ENCODE measurements at places on chromosomes 2 and 18.

- DNase-seq = no peak
These were observed 170.1 kb upstream of the PGAP1 start for GRCh38 chr2:197096649-197097048.

- DNase-seq = no peak
These were observed 67.3 kb downstream of the SMIM21 start for GRCh38 chr18:75360215-75360614.

- no peak for DNase-seq
These were observed 9.9 kb downstream of the TMBIM1 start for GRCh38 chr2:218282173-218282991.

DNA sequence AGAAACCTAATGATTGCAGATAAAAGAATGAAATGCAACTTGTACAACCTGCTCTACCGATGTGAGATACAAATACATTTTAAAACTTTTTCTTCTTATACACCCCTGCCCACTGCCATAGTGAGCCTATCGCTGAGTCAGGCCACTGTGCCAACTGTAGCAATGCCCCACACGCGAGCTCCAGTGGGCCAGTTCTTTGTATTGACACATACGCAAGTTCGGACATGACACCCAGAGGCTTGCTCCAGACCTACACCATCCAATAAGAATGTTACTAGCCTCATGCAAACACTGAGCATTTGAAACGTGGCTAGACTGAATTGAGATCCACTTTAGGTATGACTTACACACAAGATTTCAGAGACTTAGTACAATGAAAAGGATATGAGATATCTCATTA lies 340.1 kb downstream of the ARHGAP15 start:
- DNase-seq = no peak

DNA sequence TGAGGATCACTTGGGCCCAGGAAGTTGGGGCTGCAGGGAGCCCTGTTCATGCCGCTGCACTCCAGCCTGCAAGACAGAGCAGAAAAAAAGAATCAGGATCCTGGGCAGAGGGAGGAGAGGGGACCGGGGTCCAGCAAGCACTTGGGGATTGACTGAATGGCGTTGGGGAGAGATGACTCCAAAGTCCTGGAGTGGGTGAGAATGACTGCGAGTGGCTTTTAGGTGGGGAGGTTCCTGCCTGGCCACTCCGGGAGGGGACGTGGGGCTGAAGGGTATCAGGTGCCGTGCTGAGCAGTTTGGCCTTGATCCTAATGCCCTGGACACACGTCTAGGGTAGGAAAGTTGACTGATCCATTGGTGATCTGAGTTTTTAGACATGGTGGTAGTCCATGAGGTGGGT lies 3.5 kb upstream of the NFATC1 start:
- no peak for DNase-seq

DNA sequence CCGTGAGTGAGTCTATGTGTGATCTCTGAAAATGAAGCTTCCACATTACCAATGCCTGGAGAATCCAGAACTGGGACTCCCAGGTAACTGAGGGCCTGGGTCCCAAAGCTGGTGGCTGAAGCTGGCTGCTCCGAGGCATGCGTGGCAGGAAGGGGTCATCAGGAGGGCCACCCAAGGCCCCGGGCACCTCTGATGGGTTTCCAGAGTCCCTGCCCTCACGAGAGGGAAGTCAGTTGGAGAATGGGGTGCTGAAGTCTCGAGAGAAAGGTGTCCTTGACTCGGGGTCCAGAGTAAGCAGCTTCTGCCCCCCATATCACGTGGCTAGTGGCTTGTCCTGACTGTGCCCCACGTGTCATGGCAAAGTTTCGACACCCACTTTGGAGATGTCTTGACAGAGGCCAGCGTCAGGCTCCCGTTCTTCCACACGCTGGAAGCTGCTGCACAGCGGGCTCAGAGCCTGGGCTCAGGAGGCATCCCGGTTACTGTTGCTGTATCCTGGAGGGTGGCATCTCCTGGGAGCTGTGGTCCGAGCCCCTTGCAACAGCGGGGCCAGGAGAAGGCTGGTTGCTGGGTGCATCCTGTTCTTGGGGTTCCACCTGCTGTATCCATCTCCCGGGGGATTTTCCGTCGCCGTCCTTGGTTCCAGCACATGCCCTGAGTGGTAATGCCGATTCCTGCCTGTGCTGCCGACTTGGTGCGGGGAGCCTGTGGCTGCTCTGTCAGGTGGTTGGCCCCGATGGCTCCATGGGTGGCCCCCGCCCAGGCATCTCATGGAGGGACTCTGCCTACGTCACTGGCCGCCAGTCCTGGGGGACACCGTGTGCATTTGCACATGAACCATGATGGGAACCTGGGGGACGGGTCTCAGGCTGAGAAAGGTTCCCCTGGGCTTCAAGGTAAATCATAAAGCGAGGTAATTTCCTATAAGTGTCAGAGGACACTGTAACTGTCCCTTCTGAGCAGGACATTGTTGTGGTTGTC lies 183.3 kb upstream of the HDAC4 start:
- DNase-seq = no peak

DNA sequence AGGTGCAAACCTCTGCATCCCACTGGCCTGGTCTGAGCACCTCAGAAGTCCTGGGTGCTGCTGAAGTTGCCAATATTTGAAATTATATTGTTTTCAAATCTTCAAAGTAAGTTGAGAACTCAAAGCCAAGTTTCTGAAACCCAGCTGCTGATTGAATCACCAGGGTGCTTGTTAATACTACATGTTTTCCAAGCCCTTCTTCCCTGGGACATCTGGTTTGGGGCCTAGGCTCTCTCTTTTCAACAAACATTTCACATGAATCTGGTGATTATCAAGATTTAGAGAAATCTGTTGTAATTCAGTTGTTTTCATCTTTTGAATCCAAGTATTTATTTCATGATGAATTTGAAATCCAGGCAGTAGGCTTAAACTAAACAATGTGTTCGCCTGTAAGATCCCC lies 24.4 kb downstream of the MLPH start:
- no peak for DNase-seq

DNA sequence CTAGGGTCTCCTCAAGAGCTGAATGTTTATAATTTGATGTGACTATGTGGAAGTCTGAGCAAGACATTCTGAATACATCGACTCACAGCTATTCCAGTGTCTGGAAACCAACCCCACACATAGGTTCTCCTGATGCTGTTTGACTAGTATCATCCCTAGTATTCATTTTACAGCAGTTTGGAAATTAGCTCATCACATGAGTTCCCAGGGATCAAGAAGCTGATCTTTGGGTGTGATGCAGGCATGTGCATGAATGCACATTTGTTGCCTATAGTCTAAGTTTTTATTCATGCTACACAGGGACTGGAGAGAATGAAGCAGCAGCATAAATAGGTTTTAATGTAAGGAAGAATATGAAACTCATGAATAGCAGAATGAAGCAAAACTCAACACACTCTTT lies 284.3 kb upstream of the SPRED2 start:
- DNase-seq = no peak

DNA sequence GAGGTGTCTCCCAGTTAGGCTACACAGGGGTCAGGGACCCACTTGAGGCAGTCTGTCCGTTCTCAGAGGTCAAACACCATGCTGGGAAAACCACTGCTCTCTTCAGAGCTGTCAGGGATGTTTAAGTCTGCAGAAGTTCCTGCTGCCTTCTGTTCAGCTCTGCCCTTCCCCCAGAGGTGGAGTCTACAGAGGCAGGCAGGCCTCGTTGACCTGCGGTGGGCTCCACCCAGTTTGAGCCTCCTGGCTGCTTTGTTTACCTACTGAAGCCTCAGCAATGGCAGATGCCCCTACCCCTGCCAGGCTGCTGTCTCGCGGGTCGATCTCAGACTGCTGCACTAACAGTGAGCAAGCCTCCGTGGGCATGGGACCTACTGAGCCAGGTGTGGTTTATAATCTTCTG lies 346.3 kb downstream of the CELF4 start:
- DNase-seq = no peak

DNA sequence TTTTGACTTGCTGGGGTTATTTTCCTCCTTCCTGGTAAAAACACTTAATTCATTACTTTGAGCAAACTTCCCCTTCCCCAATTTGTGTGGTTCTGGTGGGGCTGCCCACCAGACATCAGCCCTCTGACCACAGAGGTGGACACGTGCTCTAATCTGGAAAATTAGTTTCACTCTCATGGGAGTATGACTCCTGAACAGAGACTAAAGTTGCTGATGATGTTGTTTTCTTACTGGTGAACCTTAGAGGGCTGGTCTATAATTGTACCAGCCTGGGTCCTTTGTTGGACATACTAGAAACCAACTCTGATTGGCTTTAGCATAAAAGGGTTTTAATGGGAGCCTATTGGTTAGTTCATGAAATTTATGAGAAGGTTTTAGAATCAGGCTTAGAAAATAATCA lies 54.1 kb upstream of the ACYP2 start:
- no peak for DNase-seq

- no peak for DNase-seq
These were observed 2.1 kb upstream of the MOGAT1 start for GRCh38 chr2:222669353-222669752.

DNA sequence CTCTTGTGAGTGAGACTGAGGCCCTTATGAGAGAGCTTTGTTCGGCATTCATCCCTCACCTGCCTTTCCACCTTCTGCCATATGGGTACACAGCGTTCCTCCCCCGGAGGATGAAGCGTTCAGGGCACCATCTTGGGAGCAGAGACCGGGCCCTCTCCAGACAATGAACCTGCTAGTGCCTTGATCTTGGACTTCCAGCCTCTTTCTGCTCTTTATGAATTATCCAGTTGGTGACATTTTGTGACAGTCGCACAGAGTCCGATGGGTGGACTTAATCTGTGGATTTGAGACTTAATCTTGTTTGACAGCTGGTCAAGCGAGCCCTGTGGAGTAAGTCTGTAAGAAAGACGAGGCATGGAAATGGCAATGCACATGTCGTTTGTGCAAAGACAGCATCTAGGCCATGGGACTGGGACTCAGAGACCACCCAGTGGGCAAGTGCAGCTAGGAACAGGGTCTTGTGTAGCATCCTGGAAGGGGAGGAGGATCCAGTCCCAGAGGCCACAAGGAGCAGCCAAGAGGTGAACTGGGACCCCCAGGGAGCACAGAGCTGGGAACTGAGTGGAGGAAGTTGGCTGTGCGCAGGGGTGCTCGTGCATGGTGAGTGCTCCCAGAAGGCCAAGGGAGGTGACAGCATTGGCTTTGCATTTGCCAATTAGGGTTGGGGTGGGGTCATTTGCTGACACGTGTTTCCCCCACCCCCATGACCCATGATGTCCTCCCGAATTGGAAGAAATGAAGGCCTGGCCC lies 69.5 kb upstream of the HDAC4 start:
- no peak for DNase-seq

DNA sequence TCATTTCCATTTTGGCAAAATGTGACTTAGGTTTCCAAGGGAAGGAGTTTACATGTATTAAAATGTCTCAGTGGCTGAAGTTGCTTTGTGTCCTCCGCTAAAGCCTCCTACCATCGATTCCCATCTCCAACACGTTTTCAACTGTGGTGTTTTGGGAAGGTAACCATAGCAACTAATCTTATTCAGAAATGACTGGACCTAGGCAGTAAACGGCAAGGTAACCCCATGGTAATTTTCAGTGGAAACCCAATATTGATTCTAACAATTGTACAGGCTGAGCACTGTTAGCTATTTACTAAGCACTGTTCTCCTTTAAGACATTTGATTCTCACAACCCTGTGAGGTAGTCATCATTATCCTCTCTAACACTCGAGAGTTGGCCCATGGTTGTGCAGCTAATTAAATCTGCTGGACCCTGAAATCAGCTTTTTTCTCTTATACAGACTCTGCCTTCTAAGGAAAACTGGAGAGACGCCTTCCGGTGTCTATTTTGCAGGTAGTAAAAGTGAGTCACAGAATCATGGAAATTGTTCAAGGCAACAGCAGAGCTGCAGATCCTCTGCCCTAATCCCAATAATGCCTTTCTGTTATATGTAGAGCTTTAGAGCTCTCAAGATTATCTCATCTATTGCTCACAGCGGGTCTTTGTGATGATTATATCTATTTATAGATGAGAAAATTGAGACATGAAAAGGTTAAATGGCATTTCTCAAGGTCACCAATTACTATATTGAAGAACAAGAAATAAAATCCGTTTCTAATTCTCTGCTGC lies 36.2 kb downstream of the FASTKD2 start:
- no peak for DNase-seq

DNA sequence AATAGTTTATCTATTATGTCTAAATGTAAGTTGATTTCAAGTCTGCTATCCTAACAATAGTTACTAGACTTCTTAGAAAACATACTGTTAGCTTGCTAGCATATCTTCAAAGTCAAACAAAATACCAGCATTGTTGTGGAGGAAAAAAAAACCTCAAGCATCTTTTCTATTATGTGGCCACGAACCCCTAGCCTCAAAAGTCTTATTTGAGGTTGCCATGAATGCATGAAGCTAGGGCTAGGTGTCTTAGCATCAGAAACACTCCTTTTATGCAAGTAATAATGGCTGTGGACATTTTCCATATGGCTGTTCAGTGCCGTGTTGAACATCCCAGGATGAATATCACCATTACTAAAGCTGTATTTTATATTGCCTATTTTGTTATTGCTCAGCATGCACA lies 86.6 kb upstream of the OTX1 start:
- DNase-seq = no peak

GRCh38 chr18:35158728-35159450 lies 81.9 kb upstream of the ZNF397 start:
- DNase-seq = no peak

GRCh38 chr2:44744961-44745892 lies 196.3 kb upstream of the SIX3 start:
- no peak for DNase-seq

- DNase-seq = no peak
These were observed 21.4 kb upstream of the SH3BP4 start for GRCh38 chr2:234930397-234930796.

- no peak for DNase-seq
These were observed 24.7 kb upstream of the GPC1 start for GRCh38 chr2:240410808-240411207.

DNA sequence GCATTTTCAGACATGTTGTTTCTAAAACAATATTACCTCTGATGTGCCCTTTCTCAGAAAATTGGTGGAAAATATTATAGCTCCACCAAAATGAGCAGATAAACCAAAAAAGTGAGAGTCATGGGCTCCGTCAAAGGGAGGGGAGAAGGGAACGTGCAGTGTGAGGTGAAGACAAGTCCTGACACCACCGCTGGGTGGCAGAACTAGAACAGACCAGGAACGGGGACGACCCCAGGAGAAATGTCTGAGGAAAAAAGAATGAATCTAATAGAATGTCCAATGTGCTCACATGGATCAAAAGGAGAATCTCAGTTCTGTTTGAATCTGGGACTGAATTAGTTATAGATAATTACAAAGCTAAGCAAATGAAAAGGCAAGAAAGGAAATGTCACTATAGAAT lies 22.6 kb upstream of the BCL2 start:
- DNase-seq = no peak

Data from stimulated activated CD4-positive, alpha-beta T cell treated with anti-CD3 and anti-CD28 coated beads, Interleukin-15, amount 100 ng/mL, for 1 hour (primary cell).